ENCODE measurements at places on chromosomes 12 and 14.

GRCh38 chr12:100128512-100128908 lies 14.2 kb downstream of the BLTP3B start:
- peak; percentile 70 for DNase-seq

DNA sequence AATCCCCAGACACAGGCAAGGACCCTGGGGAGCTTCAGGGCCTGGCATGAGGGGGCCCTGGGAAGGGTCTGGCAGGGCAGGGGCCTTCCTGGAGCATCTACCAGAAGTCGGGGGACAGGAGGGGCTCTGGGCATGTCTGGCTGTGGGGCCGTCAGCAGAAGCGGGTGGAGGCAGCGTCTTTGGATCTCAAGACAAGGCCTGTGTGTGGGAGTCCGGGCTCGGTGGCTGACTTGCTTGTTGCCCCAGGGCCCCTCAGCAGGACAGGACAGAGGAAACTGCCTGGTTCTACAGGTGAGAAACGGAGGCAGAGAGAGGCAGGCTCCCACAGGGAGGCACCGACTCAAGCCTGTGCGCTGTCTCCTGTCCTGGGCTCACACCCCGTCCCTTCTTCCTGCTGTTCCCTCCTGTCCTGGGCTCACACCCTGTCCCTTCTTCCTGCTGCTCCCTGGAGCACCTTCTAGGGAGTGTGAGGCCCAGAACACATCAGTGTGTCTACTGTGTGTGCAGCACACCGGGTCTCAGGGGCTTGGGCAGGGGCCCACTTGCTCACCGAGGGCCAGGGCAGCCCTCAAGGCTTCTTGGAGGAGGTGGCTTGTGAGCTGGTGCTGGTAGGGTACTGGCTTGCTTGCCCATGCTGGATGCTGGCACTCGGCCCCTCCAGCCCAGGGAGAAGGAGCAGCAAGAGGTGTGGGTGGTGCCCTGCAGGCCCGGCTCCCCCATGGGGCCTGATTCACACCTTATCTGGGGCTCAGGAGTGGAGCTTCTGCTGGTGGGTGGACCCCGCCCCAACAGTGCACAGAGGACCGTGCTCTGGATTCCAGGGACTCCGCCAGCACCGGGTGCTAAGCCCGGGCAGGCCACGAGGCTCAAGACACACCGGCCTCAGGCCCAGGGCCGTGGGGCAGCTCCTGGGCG lies 14.9 kb downstream of the ASPG start:
- DNase-seq = no peak

- no peak for DNase-seq
Measured at GRCh38 chr14:54647378-54647777, 80.5 kb downstream of the SAMD4A start.

GRCh38 chr12:56900583-56900982 lies 33.6 kb downstream of the SDR9C7 start:
- no peak for DNase-seq

DNA sequence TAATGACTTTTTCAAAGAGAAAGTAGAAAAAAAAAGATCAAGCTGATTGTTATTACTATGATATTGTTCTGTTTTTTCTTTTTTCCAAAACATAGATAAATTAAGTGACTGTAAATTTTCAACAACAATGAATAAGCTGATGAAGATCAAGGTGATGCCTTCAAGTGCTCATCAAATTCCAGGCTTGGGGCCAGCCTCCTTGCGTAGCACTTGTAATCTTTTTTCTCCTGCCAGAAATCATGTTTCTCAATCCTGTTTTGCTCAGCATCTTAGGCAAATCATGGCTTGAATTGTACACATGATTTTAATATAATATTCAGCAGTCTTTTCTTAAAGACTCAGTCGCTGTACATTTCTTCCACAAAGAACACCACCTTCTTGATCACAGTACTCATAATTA lies 333.2 kb downstream of the NPAS3 start:
- DNase-seq = no peak

- no peak for DNase-seq
Measured at GRCh38 chr14:92964124-92965109, 41.5 kb downstream of the CHGA start.

DNA sequence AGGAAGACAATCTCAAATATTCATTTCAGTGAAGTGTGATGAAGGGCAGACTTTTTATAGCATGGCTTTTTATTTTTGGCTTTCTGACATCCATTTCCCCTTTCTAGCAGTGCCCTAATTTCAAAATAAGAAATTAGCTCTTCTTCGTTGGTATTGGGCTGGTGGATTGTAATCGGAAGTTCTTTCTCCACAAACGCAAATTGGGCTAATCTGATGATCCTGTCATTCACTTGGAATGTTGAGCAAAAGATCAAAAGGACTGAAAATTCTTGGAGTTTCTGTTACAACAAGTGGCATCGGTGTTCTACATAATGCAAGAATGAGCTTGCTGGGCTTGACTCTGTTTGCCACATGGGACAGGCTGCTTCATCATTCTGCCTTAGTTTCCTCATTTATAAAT lies 1182.8 kb downstream of the FLRT2 start:
- DNase-seq = peak; percentile 6

DNA sequence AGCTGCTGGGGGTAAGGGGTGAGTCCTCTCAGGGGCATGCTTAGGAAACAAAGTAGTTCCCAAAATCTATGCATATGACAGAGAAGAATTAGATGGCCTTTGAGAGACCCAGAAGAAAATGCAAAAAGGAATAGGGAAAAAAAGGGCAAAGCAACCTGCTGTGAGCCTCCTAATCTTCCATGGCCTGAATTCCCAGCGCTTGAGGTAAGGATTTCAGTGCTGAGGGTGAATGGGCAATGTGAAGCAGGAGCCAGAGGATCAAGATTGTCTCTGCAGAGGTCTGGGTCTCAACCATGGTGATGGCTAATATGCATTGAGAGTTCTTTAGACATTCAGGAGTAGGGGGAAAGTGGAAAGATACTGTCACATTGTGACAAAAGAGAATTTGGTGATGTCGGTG lies 31.5 kb downstream of the GPR65 start:
- DNase-seq = no peak

GRCh38 chr12:63410197-63410596 lies 258.1 kb downstream of the DPY19L2 start:
- DNase-seq = peak; percentile 70

- no peak for DNase-seq
Measured at GRCh38 chr12:25829192-25829591, 129.3 kb upstream of the RASSF8 start.

GRCh38 chr12:24500831-24501230 lies 448.1 kb downstream of the BCAT1 start:
- no peak for DNase-seq

- peak; percentile 75 for DNase-seq
Measured at GRCh38 chr12:19288603-19289244, 150.6 kb upstream of the AEBP2 start.

DNA sequence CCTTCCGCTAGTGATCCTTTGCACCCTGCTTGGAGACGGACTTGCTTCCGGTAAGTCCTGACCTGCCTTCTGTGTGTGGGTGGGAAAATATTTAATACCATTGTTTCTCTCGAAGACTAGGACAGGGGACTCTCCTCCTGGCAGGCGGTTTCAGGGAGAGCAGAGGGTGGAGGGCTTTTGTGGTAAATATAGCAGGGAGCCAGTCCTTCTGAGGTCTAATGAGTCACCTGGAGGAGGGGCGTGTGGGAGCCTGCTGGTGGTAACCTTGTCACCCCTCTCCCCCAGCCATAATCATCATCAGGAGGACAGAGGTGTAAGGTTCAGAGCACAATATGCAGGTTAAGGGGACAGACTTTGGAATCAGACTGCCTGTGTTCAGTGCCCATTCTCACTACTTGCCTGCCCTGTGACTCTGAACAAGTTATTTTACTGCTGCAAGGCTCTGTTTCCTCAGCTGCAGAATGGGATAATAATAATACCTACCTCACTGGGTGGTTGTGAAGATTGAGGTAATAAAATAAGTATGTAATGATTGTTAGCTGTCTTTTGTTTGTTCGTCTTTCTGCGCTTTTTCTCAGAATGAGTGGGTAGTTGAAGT lies 47.4 kb downstream of the SUSD6 start:
- DNase-seq = no peak

- peak; percentile 74 for DNase-seq
Measured at GRCh38 chr12:83016218-83016835, 329.6 kb downstream of the TMTC2 start.

- no peak for DNase-seq
Measured at GRCh38 chr14:22280497-22281316, 308.3 kb downstream of the DAD1 start.

DNA sequence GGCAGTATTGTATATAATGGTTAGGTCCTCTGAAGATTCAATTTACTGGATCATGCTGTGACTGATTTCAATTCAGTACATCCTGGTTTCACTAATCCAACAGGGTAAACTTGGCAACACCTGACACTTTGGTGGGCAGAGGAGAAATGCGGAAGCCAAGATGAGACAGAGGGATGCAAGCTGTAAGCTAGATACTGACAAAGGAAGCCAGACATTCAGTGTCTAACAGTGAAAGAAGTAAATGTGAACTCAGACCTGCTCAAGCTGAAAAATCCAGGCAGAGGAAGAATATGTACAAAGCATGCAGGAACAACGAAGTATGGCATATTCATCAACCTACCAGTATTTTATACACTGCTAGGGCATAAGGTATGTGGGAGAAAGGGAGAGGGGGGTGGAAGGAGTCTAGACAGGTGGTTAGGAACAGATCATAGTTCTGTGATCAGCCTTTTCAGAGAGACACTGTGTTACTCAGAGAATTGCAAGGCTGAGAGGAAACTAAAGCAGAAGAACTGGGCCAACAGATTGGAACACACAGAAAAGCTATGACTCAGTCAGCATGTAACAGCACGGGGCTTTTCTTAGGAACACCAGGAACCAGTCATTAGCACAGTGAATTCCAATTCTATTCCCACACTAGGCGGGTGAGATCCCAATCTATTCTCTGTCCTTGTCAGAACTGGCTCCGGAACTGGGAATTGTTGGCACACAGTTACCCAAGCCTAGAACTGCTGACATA lies 40.3 kb downstream of the NELL2 start:
- DNase-seq = no peak

- no peak for DNase-seq
Measured at GRCh38 chr12:7966563-7966962, 30.6 kb upstream of the SLC2A3 start.

GRCh38 chr12:1328391-1328790 lies 266.0 kb downstream of the FBXL14 start:
- no peak for DNase-seq

GRCh38 chr14:92958373-92959188 lies 35.6 kb downstream of the CHGA start:
- no peak for DNase-seq

GRCh38 chr12:115394496-115395220 lies 710.7 kb upstream of the TBX3 start:
- no peak for DNase-seq

- DNase-seq = no peak
Measured at GRCh38 chr14:68622856-68623255, 170.0 kb downstream of the ZFP36L1 start.

DNA sequence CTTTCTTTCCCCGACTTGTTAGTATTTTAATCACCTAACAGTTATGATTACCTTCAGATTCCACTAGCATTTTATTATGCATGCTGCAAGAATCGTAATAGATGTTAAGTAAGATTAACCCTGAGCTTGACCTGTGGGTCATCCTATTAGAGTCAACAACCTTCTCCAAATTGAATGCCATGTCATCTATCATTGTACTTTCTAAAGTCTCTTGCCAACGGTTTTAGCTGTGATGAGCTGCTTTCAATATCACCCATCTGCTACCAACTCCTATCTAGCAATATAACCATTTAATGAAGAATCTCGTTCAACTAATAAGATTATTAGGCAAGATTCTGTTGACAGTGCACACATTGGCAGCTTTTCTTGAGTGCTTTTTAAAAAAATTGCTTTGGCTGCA lies 33.7 kb downstream of the DACT1 start:
- DNase-seq = no peak

- DNase-seq = no peak
Measured at GRCh38 chr12:46944771-46945170, 119.0 kb upstream of the SLC38A4 start.

GRCh38 chr12:128619263-128619662 lies 204.5 kb downstream of the SLC15A4 start:
- no peak for DNase-seq

DNA sequence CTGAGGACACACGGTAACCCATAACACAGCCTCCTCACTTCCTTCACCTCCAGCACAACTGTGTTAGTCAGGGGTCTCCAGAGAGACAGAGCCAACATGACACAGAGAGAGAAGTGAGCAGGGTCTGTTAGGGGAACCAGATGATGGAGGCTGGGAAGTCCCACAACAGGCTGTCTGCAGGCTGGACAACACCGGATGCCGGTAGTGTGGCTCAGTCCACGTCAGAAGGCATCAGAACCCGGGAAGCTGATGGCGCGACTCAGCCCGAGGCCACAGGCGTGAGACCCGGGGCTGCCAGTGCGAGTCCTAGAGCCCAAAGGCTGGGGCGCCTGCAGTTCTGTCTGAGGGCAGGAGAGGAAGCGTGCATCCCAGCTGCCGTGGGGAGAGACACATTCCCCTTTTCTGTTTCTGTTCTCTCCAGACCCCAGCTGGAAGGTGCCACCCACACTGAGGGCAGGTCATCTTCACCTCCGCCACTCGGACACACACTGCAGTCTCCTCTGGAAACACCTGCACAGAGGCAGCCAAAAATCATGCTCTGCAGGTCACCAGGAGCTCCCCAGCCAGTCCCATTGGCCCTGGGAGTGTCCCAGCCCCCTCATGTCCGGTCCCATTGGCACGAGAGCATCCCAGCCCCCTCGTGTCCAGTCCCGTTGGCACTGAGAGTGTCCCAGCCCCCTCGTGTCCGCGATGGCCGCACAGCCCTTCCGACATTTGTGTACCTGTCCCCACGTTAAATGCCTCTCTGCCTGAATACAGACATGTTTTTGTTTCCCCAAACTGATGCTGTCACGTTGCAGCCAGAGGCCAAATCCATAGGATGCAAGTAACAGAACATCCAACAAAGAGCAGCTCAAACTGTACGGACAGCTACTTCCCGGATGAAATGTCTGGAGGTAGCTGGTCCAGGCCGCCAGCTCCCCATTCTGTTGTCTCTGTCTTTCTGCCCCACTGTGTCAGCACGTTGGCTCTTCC lies 7.9 kb upstream of the FBRSL1 start:
- no peak for DNase-seq

DNA sequence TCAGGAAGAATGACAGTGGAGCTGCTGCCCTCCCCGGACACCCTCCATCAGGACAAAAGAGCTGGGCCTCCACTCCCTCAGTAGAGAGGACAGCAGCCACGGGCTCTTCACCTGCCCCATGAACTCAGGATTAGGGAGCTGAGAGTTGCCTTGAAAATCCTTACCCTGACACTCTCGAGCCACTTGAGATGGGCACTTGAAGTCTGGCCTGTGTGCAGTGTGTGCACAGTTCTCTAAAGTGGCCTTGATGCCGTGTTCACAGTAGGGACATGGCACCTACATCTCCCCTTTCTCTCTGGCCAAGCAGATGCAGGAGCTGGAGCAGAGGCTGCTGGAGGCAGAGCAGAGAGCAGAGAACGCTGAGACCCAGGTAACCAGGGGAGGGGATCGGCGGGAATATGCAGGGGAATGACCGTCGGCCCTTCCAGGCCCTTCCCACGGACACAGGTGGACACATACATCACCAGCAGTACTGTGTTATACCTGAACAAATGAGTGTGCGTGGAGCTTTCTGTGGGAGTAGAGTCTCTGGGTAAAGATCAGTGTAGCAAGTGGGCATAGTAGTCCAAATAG lies 22.5 kb downstream of the PLEKHH1 start:
- no peak for DNase-seq

Data from hematopoietic multipotent progenitor cell treated with erythropoietin and hydrocortisone succinate and interleukin-3 and kit ligand, for 4 days (in vitro differentiated cells).